ENCODE measurements at places on chromosomes 2 and 18. TPM values are rescaled to one million over a fixed set of nuclear protein-coding genes. Genes with fewer than 3 reads are reported as not detected.

- no peaks in the 10 kb centered on the region for H3K36me3 ChIP-seq
- H3K27ac ChIP-seq = no peak overlapping the region
- H3K27me3 ChIP-seq = no peaks in the 10 kb centered on the region
- H3K4me3 ChIP-seq = no peak overlapping the region
- DNase-seq = no peak
Measured at GRCh38 chr2:175804122-175804521, 197.9 kb downstream of the LNPK start.

GRCh38 chr18:10201659-10202058 is 252.8 kb upstream of the APCDD1 start:
- H3K36me3 ChIP-seq = no peaks in the 10 kb centered on the region
- no peak for DNase-seq
- H3K27me3 ChIP-seq = no peaks in the 10 kb centered on the region
- no peak overlapping the region for H3K27ac ChIP-seq
- no peaks in the 10 kb centered on the region for H3K4me1 ChIP-seq

- no peaks in the 10 kb centered on the region for H3K36me3 ChIP-seq
- no peak overlapping the region for H3K4me3 ChIP-seq
- no peak for DNase-seq
- no peak overlapping the region for H3K27ac ChIP-seq
- no peaks in the 10 kb centered on the region for H3K27me3 ChIP-seq
Measured at GRCh38 chr2:600542-601386, 76.4 kb downstream of the TMEM18 start.

The CENPA gene
- total RNA-seq = 0.37 TPM

DNA sequence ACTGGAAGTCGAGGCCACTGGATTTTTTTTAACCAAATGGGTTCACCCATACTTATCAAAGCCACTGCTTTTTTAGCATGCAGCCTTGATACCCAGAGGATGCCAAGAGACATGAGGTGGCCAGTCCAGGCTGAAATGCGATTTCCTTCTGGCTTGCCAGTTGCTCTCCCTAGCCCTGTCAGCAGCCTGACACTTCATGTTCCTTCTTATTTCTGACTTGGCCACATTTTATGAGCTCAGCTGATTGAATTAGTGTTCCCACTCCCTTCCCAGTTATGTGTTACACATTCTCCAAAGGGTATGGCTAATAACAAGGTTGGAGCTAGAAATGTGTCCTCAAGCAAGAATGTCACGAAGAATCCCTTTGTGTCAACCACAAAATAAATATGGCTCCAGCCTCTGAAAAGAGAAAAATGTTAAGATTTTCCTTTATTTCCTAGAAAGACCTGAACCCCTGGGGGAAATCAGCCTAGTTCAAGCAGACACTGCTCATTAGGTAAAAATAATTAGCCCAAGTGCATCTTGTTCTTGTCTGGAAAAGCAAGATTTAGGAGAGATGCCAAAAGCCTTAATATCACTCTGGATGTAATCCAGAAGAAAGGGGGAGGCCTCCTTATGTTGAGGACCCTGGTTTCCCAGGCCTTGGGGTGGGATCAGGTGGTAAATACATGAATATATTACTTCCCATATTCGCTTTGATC is 121.7 kb upstream of the TACR1 start:
- H3K27me3 ChIP-seq = no peaks in the 10 kb centered on the region
- H3K27ac ChIP-seq = no peak overlapping the region
- no peak for DNase-seq
- H3K4me1 ChIP-seq = no peaks in the 10 kb centered on the region

The MPP4 gene
- total RNA-seq = not detected

DNA sequence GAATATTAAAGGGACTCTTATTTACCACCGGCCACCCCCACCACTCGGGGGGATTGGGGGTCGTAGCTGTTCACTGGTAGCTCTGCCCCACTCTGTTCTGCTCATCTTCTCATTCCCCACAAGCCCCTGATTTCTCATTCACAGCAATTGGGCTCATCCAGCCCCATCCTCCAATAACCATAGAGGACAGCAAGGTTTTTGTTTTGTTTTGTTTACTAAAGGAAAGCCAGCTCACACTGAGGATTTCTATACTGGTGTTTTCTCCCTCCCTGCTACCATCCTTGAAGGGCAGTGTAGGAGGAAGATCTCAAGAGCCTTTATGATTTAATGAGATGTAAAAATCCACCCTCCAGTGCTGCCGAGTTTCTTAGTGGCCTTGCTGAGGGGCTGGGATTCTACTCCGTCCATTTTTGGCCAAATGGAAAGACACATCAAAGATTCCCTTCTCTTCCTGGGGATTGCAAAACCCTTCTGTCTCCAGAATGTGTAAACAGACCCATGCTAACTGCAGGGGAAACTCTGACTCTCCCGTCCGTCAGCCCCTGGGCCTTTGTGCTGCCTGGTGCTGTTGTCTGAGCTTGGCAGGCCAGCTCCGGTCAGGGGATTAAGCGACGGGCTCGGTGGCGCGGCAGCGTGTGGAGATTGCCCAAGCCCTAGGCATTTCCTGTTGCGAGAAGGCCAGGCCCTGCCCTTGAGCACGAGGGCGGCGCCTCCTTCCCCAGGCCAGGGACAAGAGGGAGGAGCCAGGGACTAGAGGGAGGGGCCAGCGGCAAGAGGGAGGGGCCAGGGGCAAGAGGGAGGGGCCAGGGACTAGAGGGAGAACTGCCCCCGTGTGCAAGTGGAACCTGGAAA is 165.0 kb downstream of the ANTXR1 start:
- no peak for DNase-seq
- no peaks in the 10 kb centered on the region for H3K27me3 ChIP-seq
- no peak overlapping the region for H3K4me3 ChIP-seq
- no peaks in the 10 kb centered on the region for H3K4me1 ChIP-seq

The RTP5 gene
- total RNA-seq = 0.54 TPM

- no peak overlapping the region for H3K27ac ChIP-seq
- no peak for DNase-seq
- H3K4me3 ChIP-seq = no peak overlapping the region
- H3K36me3 ChIP-seq = no peaks in the 10 kb centered on the region
- H3K27me3 ChIP-seq = no peaks in the 10 kb centered on the region
Measured at GRCh38 chr2:20076757-20077156, 25.3 kb upstream of the LAPTM4A start.

- H3K36me3 ChIP-seq = no peaks in the 10 kb centered on the region
- H3K27me3 ChIP-seq = no peaks in the 10 kb centered on the region
- no peak overlapping the region for H3K27ac ChIP-seq
- H3K4me3 ChIP-seq = no peak overlapping the region
- H3K4me1 ChIP-seq = no peaks in the 10 kb centered on the region
Measured at GRCh38 chr2:185608799-185609198, 129.8 kb upstream of the FSIP2 start.

The CHRNG gene
- not detected for total RNA-seq

- H3K27ac ChIP-seq = no peak overlapping the region
- H3K4me3 ChIP-seq = no peak overlapping the region
- DNase-seq = peak; percentile 40
- no peaks in the 10 kb centered on the region for H3K4me1 ChIP-seq
- H3K27me3 ChIP-seq = no peaks in the 10 kb centered on the region
Measured at GRCh38 chr2:55175254-55176093, 56.6 kb downstream of the CLHC1 start.

DNA sequence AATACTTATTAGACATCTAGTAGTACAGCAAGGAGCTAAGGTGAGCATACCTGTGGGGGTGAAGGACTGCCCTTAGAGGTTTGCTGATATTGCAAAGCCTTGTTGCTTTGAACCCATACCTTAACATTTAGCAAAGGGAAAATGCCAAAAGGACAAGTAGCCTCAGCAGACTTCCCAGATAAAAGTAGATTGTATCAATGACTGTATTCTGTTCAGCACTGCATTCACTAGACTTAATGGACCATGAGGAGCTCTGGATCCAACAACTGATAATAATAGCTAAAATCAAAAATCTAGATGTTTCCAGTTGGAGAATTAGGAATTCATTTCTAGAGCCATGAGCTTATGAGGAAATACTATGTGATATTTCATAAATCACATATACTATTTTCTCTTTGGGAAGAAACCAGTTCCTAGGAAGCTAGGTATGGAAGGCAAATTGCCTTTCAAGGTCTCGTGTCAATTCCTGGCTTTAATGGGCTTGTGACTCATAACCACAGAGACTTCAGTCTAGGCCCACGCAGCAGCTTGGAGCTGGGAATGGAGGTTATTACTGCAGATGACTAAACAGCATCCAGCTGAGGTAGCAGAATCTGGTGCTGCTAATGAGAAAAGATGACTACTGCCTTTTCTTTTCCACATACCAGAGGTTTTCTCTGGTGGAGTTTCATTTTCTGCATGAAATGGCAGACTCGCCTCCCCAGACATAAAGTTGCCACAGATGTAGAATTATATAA is 191.2 kb upstream of the NABP1 start:
- no peaks in the 10 kb centered on the region for H3K27me3 ChIP-seq
- H3K36me3 ChIP-seq = no peaks in the 10 kb centered on the region
- DNase-seq = no peak
- H3K4me1 ChIP-seq = no peaks in the 10 kb centered on the region
- no peak overlapping the region for H3K27ac ChIP-seq
- H3K4me3 ChIP-seq = no peak overlapping the region

The NOSTRIN gene
- 0.08 TPM for total RNA-seq

The TMEM169 gene
- total RNA-seq = 2.6 TPM

The DNER gene
- total RNA-seq = not detected

- no peaks in the 10 kb centered on the region for H3K27me3 ChIP-seq
- H3K27ac ChIP-seq = no peak overlapping the region
- no peaks in the 10 kb centered on the region for H3K36me3 ChIP-seq
- H3K4me3 ChIP-seq = no peak overlapping the region
- peaks cover 7% of the 10 kb centered on the region for H3K4me1 ChIP-seq
- DNase-seq = no peak
Measured at GRCh38 chr18:48997985-48998831, 47.4 kb upstream of the SMAD7 start.

DNA sequence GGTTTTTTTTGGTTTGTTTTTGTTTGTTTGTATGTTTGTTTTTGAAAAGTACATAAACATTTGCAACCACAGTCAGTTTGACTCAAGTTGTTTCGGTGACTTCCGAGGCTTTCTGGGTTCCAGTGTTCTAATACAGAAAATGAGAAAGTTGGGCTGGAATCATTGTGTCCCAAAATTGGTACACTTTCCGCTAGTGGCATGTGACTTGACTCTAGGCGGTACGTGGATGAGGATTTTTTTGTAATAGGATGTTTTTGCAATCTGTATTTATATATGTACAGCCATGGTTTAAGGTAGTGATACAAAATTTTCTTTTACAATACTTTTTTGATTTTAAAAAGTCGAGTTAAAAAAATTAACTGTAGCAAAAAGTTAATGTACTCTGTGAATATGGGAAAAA is 1.7 kb downstream of the MFF start:
- H3K4me3 ChIP-seq = no peak overlapping the region
- DNase-seq = no peak
- peaks cover 24% of the 10 kb centered on the region for H3K4me1 ChIP-seq
- peaks cover 15% of the 10 kb centered on the region for H3K36me3 ChIP-seq
- H3K27me3 ChIP-seq = no peaks in the 10 kb centered on the region

The MATN3 gene
- not detected for total RNA-seq

DNA sequence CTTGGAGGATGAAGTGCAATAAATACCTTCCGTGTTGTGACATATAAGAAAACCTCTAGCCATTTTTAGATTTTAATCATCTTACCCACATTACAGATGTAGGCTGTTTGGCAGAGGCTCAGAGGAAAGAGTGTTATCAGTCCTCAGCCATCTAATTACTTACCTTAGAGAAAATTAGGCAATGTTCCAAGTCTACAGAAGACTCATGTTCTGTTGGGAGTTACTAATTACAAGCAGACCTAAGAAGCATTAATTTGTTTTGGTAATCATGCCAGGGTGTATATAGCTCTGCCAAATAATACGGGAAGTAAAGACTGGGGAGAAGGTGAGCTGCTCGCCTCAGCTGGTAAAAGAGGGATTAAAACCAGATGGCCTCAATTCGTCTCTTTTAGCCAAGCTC is 125.8 kb upstream of the PGAP1 start:
- no peak for DNase-seq
- H3K36me3 ChIP-seq = peaks cover 74% of the 10 kb centered on the region
- no peak overlapping the region for H3K4me3 ChIP-seq
- H3K27me3 ChIP-seq = no peaks in the 10 kb centered on the region
- H3K27ac ChIP-seq = no peak overlapping the region

The RAPH1 gene
- 2.7 TPM for total RNA-seq

The HAAO gene
- 5.1 TPM for total RNA-seq

DNA sequence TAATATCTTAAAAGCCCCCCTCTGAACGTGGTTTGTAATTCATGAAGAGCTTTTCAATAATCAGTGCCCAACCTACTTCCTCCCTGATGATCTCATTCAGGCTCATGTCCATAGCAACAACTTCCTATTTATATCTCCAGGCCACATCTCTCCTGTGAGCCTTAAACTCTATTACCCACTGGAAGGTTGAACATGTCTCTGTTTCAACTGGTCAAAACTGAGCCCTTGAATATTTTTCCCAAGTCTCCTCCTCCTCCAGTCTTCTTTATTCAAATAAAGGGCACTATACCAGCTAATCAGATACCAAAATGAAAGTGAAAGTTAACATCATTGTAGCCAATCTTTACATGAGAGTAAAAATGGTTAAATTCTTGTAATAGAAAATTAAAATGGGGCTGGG is 63.7 kb upstream of the ITGA4 start:
- H3K4me3 ChIP-seq = peak overlapping the region; percentile 49
- no peaks in the 10 kb centered on the region for H3K27me3 ChIP-seq
- no peak for DNase-seq
- H3K27ac ChIP-seq = peak overlapping the region; percentile 10

DNA sequence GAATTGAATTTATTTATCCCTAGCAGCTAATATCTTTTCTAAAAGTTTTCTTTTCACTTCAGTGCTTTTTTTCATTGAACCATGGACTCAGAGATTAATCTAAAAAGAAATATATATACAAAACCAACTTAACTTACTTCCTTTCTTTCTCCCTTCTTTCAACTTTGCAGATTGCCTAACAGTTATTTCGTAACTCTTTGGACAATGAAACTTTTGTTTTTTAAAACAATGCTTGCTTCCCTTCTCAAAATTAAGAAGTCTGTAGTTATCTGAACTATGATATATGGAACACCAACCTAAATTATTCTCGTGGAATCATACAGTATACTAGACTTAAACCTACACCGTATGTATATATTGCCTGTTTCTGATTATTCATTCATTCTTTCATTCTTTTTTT is 62.9 kb downstream of the MIB1 start:
- H3K4me3 ChIP-seq = no peak overlapping the region
- no peak for DNase-seq
- no peak overlapping the region for H3K27ac ChIP-seq
- H3K4me1 ChIP-seq = no peaks in the 10 kb centered on the region
- H3K27me3 ChIP-seq = no peaks in the 10 kb centered on the region
